ENCODE measurements at places on chromosomes 6 and 20.

- no peak for DNase-seq
Measured at GRCh38 chr20:10508468-10509251, 73.6 kb downstream of the SLX4IP start.

DNA sequence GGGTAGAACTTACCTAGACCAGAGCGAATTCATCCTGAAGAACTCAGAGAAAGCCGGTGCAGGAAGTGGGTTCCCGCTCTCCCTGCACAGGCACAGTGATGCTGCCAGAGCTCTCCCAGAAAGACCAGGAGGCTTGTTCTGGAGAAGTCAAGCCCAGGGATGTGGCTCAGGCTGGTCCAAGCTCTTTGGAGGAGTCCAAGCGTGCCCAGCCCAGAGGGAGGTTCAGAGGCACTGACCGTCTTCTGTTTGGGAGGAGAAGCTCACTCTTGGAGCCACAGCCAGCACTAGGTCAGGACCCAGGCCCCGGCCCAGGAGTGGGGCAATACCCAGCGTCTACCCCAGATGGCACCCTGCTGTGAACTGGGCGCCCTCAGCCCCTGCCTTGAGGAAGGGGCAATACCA is 1.5 kb upstream of the PMEPA1 start:
- no peak for DNase-seq

- no peak for DNase-seq
Measured at GRCh38 chr6:3868544-3868943, 19.4 kb downstream of the FAM50B start.

DNA sequence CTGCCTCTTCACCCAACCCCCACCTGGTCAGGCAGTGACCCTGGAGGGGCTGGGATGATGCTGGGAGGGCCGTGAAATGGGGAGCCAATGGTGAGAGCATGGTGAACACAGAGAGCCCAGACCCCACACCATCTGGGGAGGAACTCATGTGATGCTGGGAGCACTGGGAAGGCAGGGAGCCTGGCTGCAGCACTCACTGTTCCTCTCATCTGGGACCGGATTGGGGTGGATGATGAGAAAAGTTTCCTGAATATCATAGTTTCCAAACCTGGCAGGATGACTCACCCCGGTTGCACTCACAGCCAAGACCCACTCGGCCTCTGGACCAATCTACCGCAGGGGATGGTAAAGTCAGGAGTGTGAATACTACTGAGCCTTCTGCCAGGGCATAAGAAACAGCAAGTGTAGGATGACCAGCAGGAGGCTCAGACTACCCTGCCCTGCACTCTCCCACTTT is 21.8 kb downstream of the ULBP1 start:
- DNase-seq = no peak

DNA sequence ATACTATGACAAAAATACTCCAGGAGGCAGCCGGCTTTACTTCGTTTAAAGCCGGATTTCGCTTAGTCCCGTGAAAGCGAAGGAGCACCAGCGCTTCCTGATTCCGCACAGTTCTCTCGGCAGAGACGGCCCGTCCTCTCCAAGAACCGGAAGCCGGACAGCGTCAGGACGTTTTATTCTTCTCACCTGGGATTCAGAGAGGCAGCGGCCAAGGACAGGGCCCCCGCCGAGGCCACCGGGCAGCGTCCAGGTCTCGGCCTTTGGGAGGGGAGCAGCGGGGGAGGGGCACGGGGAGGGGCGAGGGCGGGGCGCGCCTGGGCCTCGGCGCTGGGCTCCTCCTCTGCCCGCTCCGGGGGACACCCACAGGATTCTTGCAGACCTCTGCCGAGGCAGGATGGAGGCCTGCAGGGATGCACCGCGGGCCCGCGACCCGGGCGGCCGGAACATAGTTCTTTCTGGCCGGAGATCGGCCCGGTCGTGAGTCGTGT is 2.8 kb upstream of the DIDO1 start:
- DNase-seq = no peak

GRCh38 chr20:57754190-57754589 is 44.4 kb upstream of the PMEPA1 start:
- no peak for DNase-seq

GRCh38 chr6:111837641-111838500 is 35.4 kb downstream of the FYN start:
- no peak for DNase-seq

Data from DMS 273 treated with DMSO at 0.1 percent for 48 hours (cell line).